Transverse colon (tissue), 4 donors: ENCODE measurements at places on chromosomes 6 and 20. TPM values are rescaled to one million over a fixed set of nuclear protein-coding genes. Genes with fewer than 3 reads are reported as not detected.

Gene SLC17A1
- not detected for total RNA-seq

Gene ANKRD66
- total RNA-seq: not detected

Gene MSH5
- total RNA-seq: 159 TPM

Gene CASS4
- 1.1 TPM for total RNA-seq

Gene MRPL14
- 42.3 TPM for total RNA-seq

Gene TNFAIP3
- total RNA-seq: 26.2 TPM

DNA sequence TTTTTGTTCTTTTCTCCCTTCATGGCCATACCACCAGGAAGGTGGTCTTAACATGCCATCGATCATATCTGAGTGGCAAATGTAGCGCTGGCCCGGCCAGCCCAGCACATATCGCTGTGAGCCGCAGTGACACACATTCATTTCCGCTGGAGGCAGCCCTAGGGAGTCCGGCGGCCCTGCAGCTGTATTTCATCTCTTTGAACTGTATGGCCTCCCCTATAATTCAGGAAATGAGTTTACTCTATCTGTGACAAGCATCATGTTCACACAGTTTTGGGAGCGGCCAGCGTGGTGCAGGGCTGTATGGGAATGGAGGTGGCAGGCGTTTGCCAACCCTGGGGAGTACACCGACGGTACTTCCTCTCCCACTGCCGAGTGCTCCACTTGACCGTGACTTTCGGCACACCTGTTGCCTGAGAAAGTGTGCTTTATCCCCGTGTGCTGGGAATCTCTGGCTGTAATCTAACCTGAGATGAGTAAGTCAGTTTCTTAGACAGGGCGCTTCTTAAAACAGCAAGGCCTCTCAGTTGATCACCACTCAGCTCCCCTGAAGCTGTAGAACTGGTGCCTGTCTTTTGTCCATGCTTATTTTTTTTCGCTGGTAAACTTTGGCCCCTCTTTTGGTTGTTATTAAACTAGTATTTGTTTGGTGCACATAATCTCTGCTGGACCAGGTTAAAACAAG is 257.1 kb upstream of the TAB2 start:
- peak; percentile 64 for DNase-seq

DNA sequence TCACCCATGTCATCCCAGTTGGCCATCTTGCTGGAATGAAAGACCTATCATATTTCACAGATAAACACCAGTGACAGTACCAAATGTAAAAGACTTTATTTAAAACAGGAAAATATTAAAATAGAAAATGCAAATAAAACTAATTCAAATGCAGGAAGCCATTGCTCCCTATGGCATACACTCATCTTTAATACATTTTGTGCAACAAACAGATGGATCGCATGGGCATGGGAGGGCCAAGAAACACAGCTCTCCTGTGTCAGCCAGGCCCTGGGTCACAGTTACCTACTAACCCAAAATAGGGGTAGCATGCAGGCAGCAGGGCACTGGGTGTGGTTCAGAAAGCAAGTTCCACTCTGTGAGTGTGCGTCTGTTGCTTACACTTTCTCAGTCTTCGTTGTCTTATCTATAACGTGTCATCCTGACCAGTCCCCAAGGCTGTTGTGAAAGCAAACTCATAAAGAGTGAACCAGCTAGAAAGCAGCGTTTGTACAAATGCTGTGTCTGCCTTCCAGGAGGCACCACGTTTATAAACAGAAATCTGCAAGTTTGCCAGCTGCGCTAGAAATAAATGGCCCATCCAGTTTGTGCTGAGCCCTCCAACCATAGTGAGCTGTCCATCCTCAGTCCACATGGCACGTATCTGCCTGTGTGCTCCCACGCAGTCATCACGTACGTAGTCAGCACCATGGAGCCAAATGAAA is 180.5 kb downstream of the SYNDIG1 start:
- DNase-seq: no peak

DNA sequence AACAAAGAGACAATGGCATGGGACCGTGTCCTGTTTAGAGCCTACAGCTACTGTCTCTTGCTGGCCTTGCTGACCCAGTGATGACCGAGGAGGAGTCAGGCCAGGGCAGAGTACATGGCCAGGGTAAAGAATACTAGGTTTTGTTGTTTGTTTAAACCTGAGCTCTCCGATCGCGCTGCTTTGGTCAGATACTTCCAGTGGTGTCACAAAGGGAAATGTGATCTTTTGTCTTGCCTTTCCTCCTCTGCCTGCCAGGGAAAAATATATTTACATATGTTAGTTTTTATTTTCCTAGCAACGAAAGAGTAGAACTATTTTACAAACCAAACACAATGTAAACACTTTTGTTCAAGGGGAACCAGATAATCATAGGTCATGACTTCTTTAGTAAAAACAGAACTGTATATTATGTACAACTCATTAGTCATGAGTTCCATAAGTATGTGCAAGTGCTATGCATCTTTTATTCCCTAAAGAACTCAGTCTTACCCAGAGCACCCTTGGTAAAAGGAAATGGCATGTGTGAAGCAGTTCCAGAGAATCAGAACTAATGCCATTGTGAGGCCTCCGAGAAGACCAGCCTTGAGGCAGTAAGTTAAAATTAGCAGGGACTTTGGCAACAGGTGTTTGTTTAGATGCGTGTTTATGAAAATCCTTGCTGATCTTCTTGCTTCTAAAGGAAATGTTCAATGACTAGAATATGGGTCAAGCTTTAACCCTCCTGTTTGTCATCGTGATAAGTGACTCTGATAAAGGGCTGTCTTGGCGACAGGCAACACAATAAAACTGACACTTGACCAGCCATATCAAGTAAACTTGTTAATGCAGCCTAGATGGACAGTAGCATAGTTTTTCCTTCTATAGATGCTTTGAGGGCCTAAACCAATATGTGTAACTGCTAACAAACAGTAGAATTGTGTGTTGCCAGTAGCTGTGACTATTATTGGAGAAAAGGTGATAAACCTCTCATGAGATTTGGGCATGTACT is 204.6 kb downstream of the NKAIN2 start:
- no peak for DNase-seq

GRCh38 chr6:163147994-163148393 is 266.5 kb upstream of the QKI start:
- DNase-seq: no peak

DNA sequence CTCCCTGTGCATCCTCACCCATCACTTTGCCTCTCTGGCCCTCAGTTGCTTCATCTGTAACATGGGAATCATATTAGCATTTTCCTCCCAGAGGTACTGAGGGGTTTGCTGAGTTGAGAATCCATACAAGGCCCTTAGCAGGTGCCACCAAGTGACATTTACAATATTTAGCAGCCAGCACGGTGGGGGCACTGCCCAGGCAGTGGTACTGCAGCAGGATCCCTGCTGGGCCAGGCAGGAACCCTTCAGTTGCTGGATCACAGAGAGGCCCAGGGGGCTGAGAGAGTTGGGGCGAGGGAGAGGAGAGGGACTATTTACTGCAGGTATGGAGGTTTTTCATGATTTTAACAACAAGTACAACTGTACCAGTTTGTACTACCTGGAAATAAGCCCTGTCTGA is 65.9 kb downstream of the CDH22 start:
- DNase-seq: no peak

- no peak for DNase-seq
Observed at GRCh38 chr6:150325066-150325772, 43.6 kb upstream of the IYD start.

DNA sequence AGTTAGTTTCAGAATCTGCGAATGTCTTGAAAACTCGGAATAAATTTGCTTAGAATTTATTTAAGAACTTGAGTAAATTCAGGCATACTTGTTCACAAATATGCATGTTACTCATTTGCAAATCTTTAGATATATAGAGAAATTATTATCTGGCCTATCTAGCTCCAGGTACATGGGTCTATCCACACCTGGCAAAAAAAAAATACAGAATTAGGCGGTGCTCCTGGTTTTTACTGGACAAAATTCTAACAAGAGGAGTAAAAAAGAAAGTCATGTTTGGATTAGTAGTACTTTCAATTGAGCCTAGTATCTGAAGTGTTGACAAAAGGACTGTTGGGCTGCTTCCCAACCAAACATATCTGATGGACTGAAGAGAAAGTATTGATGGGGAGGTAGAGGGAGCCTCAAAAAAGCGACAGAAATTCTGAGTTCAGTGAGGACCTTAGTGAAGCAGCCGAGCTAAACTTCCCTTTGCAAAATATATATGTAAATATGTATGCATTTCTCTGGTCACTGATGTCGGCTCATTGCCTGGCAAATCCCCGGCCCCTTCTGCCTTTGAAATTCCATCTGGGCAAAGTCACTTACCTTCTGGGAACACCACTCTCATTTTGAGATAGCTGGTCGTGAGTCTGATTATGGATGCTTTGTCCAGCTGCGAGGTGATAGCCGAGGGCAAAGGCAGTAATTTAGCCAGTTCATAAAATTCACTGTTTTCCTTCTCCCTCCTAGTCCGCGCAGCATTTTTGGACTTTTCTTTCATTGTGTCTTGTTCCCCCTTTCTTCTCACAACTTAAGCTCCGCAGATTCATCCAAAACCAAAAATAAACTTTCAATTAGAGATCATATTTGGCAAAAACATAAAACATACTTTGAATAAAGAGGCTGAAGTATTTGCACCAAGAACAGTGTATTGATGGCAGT is 1.8 kb downstream of the SIM1 start:
- DNase-seq: no peak

DNA sequence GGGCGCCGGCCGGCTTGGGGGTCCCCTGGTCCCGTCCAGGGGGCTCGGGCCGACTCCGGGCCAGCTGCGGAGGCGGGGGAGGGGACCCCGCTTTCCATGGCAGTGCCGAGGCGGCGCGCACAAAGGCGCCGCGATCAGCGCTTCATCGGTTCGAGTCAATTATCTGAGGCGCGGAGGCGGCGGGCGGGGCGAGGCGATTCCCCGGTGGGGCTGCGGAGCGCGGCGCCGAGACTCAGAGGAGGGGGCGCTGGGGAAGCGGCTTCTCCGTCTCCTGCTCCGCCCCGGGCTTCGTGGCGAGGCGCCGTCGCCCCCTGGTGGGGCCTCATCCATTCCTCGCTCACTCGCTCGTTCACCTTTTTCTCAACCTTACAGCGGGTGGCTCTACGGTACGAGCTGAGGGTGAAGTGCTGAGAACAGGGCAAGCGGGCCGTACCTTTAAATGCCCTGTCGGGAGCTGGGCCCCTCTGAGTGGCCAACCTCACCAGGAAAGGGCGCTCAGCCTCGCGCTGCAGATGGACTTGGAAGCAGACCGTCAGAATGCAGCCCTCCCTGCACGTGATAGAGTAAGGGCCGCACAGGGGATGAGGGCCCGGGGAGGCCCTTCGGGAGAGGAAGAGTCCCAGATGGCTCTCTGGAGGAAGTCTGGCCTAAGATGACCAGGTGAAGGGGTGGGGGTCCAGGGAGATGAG is 39.9 kb downstream of the SLC52A3 start:
- peak; percentile 22 for DNase-seq

DNA sequence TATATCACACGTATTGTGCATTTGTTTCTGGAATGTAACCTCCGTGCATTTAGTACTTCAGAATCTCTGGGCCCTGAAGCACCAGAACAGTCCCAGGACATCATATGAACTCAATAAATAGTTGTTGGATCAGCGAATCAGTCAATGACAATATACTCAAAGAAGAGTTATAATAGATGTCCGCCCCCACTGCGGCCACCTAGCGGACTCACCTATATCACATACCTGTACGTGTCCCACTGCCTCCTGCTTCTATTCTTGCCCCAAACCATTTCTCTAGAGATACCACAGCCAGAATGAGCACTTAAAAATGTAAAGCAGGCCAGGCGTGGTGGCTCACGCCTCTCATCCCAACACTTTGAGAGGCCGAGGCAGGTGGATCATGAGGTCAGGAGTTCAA is 73.9 kb downstream of the DCDC2 start:
- no peak for DNase-seq

DNA sequence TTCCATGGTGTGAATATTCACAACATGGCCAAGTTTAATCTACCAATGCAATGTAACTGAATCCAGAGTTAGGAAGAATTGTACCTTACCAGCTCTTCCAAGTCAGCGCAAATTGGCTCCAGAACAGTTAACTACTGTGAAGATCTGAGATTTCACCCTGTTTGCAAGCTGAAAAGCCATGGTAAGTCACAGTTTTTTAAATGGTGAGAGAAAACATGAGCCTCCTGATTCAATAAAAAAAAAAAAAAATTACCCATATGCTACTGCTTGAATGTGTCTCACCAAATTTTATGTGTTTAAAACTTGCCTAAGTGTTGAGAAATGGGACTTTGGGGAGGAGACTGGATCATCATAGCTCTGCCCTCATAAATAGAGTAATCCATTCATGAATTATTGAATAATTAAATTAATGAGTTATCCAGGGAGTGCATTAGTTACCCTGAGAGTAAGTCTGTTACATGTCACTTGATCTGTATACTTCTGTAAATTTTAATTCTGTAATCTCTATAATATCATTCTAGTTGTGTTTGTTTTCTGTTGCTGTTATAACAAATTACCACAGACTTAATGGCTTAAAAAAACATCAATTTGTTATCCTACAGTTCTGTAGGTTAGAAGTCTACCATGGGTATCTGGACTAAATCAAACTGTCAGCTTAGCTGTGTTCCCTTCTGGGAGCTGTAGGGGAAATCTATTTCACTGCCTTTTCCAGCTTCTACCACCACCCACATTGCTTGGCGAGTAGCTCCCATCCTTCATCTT is 1355.9 kb downstream of the GRIK2 start:
- DNase-seq: no peak

- DNase-seq: no peak
Observed at GRCh38 chr20:18805881-18806280, 7.7 kb upstream of the SCP2D1 start.

GRCh38 chr6:143531720-143532499 is 20.4 kb upstream of the FUCA2 start:
- DNase-seq: peak; percentile 37

- no peak for DNase-seq
Observed at GRCh38 chr6:27290065-27290849, 21.8 kb downstream of the POM121L2 start.

DNA sequence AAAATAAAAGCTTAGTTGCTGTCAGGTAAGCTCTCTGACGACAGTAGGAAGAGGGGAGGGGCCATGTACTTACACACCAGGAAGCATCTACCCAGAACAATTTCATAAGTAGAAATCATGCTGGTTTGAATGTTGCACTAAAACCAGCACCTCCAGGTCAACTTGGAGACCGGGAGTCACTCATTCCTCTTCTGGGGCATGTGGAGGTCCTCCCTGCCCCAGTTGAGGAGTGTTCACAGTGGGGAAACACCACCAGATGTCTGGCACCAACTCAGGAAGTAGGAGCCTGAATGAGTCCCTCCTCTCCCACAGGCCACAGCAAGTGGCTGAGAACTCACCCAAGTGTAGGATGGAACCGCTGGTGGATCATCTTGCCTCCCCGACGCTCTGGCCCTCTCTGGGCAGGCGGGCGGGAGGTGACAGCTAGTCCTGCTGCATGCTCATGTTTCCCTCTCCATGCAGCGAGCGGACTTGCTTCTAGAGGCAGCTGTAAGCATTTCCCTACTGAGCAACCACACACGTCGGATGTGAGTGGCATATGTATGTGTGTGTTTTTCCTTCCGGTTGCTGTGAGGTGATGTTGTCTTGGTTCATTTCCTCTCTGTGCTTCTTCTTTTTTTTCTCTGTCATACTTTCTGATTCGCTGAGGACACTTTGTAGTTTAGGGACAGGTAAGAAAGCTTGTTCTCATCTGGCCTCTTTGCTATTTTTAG is 149.5 kb upstream of the NEDD9 start:
- peak; percentile 62 for DNase-seq
